ENCODE measurements at places on chromosomes 5 and 9.

DNA sequence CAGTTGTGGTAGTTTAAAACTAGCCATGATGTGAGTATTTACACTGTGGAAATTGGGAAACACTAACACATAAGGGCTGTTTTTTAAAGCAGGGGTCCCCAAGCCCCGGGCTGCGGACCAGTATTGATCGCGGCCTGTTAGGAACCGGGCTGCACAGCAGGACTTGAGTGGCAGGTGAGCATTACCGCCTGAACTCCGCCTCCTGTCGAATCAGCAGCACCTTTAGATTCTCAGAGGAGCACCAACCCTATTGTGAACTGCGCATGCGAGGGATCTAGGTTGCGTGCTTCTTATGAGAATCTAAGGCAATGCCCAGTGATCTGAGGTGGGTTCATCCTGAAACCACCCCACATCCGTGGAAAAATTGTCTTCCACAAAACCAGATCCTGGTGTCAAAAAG lies 127.8 kb downstream of the PCSK5 start:
- DNase-seq: no peak

GRCh38 chr5:140242890-140243585 lies 59.9 kb downstream of the PFDN1 start:
- peak; percentile 6 for DNase-seq

DNA sequence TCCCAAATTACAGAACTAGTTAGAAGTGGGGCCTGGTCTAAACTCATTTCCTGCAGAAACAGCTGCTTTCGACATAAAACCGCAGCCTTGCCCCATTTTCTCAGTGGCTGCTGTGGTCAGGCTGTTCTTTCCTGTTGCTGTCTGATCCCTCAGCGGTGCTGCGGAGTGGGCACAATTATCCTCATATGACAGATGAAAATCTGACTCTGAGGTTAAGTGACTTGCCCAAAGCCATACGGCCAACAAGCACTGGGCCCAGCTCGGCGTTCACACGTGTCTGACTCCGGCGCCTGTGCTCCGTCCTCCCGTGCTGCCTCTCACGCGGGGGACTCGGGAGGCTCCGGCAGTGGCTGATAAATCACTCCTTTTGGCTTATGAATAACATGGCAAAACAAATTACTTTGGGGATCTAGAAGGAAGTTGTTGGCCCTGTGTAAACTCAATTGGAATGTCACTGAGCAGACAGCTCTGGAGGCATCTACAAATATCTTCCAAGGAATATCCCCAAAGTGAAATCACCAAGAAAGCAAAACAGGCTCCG lies 142.6 kb upstream of the LMX1B start:
- DNase-seq: no peak

DNA sequence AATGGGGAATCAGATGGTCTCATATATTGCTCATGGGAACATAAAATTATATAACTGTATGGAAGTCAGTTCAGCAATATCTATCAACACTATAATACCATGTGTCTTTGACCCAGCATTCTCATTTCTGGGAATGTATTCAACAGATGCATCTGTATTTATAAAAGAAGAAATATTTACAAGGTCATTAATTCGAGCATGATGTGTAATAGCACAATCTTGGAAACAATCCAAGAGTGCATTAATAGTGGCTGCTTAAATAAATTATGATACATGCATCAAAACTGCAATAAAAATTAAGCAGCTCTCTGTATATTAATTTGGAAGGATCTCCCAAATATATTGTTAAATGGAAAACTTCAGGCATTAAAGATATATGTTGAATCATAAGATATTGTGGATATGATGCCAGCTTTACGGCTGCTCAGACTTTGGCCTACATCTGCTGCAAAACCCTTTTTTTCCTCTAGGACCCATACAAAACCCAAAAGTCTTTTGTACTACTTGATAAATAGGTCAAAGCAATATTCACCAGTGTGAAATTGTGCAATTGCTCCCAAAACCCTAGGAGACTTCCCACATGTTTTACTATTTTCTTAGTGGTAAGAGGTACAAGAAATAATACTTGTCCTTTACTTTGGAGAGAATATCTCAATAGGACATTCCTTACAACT lies 45.3 kb upstream of the ISOC1 start:
- no peak for DNase-seq

GRCh38 chr5:33721491-33722200 lies 170.1 kb downstream of the ADAMTS12 start:
- DNase-seq: no peak

DNA sequence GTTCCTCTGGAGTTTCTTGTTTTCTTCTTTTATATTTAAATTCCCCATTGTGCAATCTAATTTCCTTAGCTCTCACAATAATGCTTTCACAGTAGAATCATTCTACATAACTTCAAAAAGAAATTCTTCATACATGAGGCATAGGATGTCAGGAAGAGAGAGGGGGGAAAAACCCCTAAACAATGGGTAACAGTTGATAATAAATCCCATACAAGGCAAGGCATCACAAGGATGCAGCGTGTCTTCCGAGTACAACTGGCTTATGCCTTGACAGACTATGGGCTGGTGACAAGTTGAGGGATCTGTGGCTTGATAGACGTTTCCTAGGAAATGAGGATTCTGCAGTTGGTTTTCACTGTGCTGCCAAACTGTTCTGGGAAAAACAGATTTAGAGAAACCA lies 247.4 kb downstream of the ARL15 start:
- DNase-seq: no peak

GRCh38 chr5:4580772-4581171 lies 559.4 kb upstream of the ADAMTS16 start:
- no peak for DNase-seq

DNA sequence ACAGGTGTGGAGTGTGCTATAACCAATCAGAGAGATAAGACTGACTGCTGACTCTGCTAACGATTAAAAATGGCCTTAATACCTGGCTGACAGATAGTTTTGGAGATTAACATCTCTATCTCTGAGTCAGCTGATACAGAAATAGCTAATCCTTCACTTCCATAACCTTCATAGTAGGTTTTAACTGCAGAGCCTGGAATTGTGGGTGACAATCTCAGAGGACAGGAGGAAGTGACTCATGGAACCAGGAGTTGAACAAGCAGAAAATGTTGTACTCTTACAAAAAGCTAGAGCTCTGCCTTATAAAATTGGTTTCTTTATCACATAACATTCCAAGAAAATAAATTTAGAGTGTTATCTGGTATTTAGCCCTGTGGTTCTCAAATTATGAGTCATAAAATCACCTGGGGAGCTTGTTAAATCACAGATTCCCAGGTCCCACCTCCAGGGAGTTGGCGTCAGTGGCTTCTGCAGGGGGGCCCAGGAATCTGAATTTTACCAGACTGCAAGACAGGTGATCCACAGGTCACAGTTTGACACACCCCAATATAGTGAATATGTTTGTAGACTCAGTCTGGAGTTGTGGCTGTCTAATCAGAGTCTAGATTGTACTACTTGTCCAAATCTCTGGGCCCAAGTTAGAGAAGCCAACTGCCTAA lies 44.4 kb upstream of the AFAP1L1 start:
- no peak for DNase-seq

DNA sequence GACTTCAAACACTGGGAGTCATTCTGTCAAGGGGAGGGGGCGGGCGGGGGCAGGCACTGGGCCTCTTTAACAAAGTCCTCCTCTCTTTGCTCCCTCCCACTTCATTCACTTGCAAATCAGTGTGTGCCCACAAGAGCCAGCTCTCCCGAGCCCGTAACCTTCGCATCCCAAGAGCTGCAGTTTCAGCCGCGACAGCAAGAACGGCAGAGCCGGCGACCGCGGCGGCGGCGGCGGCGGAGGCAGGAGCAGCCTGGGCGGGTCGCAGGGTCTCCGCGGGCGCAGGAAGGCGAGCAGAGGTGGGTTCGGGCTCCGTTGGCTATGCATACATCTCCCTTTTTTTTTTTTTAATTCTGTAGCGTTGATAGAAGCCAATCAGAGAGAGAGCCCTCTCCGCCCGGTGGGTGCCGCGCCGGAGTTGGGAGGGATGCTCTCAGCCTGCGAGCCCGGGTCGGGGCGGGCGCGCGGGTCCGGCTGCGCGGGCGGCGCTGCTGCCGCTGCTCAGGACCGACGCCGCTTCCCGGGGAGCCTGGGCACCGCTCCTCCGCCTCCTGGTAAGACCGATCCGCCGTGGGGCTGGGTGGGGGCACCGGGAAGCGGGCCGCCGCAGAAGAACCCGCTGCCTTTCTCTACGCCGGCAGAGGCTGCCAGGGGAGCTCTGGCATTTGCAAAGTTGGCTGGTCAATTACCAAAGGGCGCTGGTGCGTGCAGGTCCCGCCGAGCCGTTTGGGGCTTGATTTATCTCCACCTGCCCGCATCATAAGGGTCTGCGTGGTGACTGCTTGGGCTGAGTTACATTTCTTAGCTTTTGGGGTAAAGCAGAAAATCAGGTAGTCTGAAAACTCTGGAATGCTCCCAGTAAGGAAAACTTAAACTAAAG lies at the start of gene CDH6:
Gene CDH6 (plus strand): TSS at position 96 of the 877 bp plus-strand sequence. CDS start 73,788 bp downstream, outside the sequence.
- DNase-seq: peak; percentile 54

- no peak for DNase-seq
These were observed 631.2 kb upstream of the CCNG1 start for GRCh38 chr5:162806195-162806594.

- no peak for DNase-seq
These were observed 21.3 kb downstream of the PWWP2A start for GRCh38 chr5:160097991-160098390.

GRCh38 chr5:96474073-96474472 lies 41.0 kb upstream of the PCSK1 start:
- no peak for DNase-seq

- DNase-seq: no peak
These were observed 1.2 kb downstream of the CXXC5 start for GRCh38 chr5:139649082-139649991.

DNA sequence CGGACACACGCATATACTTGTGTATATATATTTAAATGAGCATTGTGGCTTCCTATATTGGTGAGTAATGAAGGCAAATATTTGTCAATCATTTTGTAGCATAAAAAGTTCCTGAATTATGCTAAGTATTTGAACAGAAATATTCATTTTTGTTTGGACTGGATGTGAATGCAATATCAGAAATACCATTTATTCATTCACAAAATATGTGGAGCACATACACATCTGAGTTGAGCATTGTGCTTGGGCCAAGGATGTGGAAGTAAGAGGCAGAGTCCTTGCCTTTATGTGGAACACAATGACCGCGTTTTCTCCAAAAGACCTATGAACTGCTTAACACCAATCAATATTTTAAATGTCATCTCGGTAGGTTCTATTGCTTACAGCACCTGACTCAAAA lies 1086.5 kb downstream of the NR2F1-AS1 start:
- no peak for DNase-seq

DNA sequence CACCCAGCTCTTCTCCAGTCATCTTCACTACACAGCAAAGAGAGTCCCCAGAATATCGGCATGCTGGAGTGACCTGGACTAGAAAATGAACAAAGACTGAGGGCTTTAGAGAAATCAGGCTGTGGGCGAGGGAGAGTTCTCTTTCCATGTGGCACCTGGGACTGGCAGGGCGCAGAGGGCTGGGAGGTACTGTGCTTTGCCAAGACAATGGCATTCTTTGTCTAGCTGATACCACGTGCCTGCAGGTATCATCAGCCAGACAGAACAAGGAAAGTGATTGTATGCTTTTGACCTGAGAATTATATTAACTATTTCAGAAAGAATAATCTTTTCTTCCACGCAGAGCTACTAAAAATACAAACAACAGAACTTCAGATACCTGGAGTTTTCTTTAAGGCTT lies 30.5 kb downstream of the DDX31 start:
- DNase-seq: peak; percentile 65

DNA sequence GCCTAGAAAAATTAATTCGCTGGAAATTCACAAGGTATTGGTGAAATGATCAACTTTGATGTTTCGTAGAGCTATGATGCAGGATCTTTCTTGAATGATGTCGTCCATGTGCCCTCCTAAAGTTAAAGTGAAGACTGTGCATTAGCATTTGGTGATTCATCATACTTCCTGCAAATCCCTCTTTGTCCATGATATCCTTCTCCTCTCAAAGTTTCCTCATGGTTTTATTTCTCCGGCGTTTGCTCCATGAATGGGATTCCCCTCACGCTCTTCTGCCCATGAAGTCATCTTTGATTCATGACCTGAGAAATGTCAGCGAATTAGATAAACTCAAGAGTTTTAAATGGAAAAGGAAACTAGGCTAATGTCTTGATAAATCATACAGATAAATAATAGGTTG lies 372.7 kb downstream of the PSAT1 start:
- DNase-seq: no peak

GRCh38 chr5:80348171-80348570 lies 28.4 kb downstream of the SPZ1 start:
- DNase-seq: no peak

DNA sequence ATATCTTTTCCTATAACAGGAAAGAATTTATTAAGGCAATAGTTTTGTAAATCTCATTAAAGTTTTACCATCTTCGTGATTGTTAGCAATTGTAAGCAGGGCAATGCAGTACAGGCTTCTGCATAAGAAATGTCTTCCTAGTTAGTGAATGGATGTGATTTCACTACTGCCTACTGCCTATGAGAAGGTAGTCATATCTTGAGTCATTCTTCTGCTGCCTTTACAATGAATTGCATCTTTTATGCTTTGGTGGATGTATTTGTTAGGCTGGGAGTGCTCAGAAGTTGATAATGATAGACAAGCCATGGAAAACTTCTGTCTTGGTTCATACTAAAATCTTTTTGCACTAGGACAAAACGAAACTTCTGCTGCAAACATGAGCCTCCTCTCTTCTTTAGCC lies 128.0 kb downstream of the ADAMTSL1 start:
- no peak for DNase-seq

GRCh38 chr5:91058575-91058974 lies 324.5 kb downstream of the ARRDC3 start:
- DNase-seq: no peak

- no peak for DNase-seq
These were observed 32.3 kb downstream of the ERP44 start for GRCh38 chr9:100066539-100066938.

GRCh38 chr5:39427229-39427628 lies 2.4 kb upstream of the DAB2 start:
- DNase-seq: no peak

- no peak for DNase-seq
These were observed 133.6 kb downstream of the WDR41 start for GRCh38 chr5:77358255-77359205.

GRCh38 chr9:79189511-79189924 lies 382.2 kb upstream of the TLE4 start:
- DNase-seq: no peak

GRCh38 chr9:136776947-136777346 lies 12.6 kb upstream of the LCN15 start:
- DNase-seq: no peak

GRCh38 chr9:119736491-119737454 lies 367.5 kb upstream of the BRINP1 start:
- peak; percentile 84 for DNase-seq

Data from NCI-H1092 treated with DMSO at 0.1 percent for 48 hours (cell line).